Amygdala (tissue), 56 donors: ENCODE measurements at places on chromosomes 16 and 17.

DNA sequence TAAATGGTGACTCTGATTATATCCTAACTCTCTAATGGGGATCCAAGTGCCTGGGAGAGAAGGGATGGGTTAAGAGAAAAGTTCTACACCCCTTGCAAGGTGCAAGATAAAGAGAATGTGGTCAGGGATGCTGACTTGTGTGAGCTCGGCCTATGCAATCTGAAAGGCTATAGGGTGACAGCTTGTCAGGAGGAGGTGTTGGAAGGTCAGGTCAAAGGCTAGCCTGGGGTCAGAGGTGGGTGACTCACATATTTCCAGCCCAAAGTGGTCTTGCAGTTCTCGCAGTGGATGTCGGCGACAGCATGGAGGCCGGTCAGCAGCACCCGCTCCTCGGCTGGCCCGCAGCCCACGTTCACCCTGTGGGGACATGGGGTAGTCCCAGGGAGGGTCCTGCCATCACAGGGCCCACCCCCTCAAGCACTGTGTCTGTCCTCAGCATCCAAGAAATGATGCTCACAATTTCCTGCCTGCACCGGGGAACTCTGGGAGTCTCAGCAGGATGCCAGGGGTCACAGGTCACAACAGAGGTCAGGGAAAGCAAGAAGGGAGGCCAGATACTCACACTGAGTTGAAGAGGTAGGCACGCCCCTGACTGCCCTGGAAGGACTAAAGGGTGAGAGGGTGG is 1.4 kb downstream of the YPEL3 start:
- DNase-seq: no peak

GRCh38 chr17:80254396-80255251 is 6.0 kb upstream of the RNF213 start:
- DNase-seq: no peak

- DNase-seq: no peak
Observed at GRCh38 chr17:55743103-55743679, 7.7 kb upstream of the PCTP start.

- DNase-seq: peak; percentile 34
Observed at GRCh38 chr17:78890498-78890897, 12.5 kb downstream of the CEP295NL start.

- no peak for DNase-seq
Observed at GRCh38 chr17:73103641-73104335, 11.3 kb upstream of the SLC39A11 start.

DNA sequence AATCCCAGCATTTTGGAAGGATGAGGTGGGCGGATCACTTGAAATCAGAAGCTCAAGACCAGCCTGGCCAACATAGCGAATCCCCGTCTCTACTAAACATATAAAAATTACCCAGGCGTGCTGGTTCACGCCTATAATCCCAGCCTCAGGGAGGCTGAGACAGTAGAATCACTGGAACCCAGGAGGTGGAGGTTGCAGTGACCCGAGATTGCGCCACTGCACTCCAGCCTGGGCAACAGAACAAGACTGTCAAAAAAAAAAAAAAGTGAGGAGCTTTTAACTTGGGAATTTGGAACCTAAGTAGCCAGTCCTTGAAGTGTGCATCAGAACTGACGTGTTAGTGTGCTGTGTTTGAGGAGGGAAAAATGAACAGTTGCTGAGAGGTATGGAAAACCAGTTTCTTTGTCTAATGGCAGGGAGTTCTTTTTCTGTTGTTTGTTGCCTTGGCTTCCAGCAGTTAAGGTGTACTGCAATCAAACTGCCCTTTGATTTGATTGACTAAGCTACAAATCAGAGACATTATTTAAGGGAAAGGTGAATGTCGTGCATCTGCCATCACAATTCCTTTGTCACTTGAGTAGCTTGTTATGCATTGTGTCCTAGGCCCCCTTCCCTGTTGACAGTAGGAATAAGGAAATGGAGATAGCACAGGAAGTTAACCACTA is 8.6 kb upstream of the DUSP14 start:
- DNase-seq: no peak

GRCh38 chr17:28505986-28506665 is at the start of gene FOXN1:
TSS of gene FOXN1 (plus strand) at chr17:28506348. CDS start at chr17:28523970, 17,622 bp downstream.
- DNase-seq: no peak

DNA sequence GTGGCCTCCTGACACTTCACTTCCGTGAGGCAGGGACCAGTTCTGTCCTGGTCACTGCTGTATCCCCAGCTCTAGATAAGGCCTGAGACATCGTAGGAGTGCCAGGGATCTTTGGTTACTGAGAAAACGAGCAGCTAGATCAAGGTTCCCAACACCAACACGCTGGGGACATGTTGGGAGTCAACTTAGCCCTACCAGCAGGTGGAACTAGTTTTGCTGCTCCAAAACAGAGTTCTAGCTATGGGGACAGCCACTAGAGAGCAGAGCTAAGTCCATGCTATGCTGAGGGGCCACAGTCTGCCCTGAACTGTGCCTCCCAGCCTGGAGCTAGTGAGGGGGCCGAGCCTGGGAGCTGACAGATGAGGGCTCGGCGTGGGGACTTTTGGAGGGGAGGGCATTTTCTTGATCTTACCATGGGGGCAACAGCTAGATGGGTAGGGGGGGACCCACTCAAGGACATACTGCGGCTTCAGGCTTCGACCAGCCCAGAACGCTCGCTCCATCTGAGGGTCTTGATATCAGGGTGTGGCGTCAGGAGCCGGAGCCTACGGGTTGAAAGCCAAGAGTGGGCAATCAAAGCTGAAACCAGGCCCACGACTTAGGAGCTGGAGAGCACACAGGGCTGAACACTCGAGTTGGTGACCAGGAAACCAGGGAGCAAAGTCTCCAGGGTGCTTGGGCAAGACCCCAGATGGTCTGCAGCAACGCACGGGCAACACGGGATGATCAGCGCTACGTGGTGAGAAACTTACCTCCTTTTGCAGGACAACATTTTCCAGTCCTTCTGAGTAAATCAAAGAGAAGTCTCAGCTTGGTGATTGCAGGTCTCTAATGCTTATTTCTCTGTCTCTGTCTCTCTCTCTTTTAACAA is 13.4 kb downstream of the SNX20 start:
- DNase-seq: no peak
